ENCODE measurements at places on chromosomes 11 and 22.

GRCh38 chr11:6201481-6201880, 2.5 kb downstream of the OR52W1 start:
- no peak for DNase-seq

- DNase-seq: no peak
These were observed 315.5 kb downstream of the NTM start for GRCh38 chr11:131685906-131686305.

GRCh38 chr11:124898263-124898680, 607 bp upstream of the ROBO4 start:
- no peak for DNase-seq

GRCh38 chr11:6856871-6857270, 6.0 kb upstream of the OR10A2 start:
- DNase-seq: no peak

GRCh38 chr11:112507281-112507680, 246.6 kb upstream of the PLET1 start:
- no peak for DNase-seq

DNA sequence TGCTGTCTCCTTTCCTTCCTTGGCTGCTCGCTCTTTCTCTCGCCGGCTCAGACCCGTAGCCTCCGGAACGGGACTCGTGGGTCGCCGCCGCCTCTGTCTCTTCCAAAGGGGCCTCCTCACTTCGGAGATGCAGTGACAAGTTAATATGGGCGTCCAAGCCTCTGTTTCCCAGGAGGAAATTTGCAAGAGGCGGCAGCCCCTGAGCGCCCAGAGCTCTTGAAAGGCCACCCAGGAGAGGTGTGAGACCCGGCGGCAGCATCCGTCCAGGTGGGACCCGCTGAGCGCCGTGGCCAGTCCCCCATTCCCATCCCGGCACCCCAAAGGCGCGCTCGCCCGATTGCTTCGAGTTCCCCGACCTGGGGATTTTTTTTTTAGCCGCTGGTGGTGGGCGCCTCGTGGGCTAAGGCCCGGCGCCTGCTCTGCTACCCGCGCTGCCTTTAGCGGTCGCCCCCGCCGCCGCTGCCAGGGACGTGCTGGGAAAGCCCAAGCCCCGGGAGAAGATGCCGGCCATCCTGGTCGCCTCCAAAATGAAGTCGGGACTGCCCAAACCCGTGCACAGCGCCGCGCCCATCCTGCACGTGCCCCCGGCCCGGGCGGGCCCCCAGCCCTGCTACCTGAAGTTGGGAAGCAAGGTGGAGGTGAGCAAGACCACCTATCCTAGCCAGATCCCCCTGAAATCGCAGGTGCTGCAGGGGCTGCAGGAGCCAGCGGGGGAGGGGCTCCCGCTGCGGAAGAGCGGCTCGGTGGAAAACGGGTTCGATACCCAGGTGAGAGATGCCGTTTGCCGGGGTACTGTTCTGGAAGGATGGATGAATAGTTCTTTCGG, 772 bp downstream of the NAV2 start:
- no peak for DNase-seq

GRCh38 chr11:75570559-75571139, 8.6 kb downstream of the SERPINH1 start:
- no peak for DNase-seq

DNA sequence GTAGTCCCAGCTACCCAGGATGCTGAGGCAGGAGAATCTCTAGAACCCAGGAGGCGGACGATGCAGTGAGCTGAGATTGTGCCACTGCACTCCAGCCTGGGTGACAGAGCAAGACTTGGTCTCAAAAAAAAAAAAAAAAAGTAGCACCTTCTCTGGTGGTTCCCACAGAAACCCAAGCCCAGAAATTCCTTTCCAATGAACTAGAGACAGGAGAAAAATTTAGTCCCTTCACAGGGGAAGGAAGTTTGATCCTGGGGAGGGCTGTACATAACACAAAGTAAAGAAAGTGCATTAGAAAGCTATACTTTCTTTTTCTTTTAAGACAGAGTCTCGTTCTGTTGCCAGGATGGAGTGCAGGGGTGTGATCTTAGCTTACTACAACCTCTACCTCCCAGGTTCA, 25.5 kb upstream of the APOA1 start:
- DNase-seq: no peak

DNA sequence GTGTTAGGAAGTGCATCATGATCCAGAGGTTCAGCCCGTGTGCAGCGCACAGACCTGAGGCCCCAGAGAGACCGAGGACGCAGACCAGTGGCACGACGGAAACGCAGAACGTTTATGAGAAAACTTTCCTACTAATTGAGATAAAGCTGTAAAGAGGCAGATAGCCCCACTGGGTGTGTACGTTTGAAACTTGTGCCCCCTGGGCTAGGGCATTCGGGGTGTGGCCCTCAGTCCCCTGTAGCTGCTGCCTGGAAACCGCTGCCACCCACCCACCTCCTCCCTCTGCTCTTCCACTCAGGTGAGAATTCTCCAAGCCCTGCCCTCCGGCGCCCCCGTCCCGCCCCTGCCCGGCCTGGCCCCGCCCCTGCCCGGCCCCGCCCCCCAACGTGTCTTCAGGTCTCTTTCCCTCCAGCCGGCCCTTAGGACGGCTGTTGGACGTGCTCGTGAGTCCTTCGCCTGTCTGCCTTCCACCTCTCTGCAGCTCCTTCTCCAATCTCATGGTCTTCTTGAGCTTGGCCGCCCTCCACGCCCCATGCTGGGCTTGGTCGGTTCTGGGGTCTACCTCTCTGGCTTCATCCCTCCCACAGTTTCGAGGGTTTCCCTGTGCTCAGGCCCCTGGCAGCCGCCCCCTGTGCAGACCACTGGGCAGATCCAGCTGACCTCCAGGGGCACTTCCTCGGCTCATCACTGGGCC, 12.1 kb downstream of the MAPK8IP2 start:
- no peak for DNase-seq

GRCh38 chr22:26901198-26901816, 243.9 kb downstream of the MIAT start:
- no peak for DNase-seq

DNA sequence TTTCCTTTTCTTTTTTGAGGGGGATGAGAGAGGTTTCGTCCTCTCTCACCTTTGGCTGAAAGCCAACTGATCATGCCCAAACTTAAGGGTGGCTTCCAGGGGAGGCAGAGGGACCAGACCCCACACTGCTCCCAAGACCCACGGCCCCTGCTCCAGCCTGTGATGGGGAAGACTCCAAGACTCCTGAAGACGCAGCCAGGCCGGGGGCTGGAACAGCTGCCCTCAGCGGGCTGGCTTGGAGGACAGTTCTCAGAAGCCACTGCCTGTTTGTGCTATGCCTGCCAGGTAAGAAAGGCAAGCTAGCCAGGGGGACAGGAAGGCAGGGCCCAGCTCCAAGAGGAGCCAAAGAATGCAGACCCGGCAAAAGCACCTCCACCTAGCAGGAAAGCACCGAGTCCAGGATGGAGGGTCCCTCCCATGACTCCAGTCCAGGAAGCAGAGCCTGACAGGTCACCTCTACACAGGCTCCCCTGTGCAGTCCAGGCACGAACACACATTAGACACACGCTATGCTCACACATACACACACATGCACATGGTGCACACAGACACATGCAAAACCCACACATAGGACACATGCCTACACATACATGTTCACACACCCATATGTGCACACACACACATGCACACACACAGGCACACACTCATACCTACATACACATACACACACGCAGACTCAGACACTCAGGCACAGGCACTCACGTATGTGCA, 31.3 kb downstream of the GNB1L start:
- DNase-seq: no peak

- DNase-seq: no peak
These were observed 47.3 kb downstream of the QSER1 start for GRCh38 chr11:32939866-32940265.

DNA sequence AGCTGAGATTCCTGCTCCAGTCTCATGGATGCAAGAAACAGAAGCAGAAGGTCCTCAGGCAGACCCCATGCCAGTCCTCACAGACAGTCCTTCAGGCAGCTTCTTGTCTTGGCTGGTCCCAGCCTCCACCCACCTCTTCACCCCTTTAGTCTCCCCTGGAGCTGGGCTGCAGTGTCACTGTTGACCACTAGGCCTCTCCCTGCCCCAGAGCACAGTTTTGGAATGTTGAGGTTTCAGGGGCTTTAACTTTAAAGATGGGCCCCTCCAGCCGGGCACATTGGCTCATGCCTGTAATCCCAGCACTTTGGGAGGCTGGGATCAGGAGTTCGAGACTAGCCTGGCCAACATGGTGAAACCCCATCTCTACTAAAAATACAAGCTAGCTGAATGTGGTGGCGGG, 39.5 kb upstream of the GCAT start:
- no peak for DNase-seq

DNA sequence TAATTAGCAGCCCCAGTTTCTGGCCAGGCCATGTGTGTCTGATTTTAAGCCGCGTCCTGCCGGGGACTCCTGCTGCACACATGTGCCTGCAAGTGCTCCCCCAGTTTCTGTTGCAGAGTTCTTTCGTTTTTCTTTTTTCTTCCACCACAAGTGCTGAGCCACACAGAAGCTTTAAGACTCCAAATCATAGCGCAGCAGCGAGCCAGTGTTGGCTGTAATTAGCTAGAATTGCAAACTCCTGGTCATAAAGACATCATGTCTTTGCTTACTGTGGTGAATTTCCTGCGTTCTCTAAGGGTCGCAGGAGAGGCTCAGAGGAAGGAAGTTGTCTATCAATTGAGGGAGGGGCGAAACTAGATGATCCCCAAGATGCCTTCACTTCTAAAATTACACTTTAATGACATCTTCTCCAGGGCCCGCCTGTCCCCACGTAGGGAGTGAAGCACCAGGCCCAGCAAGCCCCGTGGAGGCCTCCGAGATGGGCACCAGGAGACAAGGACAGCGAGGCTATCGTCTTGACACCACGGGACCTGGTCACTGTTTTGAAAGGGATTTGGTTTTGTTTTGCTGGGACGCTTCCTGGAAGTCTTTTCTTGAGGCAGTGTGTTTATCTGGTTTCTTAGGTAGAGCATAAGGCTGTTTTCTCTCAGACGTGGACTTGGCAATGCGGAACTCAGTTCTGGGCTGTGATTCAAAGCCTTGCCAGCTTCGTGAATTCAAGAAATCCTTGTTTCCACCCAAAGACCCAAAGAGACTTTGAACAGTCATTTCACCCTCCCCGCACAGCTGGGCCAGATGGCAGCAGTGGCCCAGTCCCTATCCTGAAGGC, 71.8 kb downstream of the UBASH3B start:
- DNase-seq: no peak

DNA sequence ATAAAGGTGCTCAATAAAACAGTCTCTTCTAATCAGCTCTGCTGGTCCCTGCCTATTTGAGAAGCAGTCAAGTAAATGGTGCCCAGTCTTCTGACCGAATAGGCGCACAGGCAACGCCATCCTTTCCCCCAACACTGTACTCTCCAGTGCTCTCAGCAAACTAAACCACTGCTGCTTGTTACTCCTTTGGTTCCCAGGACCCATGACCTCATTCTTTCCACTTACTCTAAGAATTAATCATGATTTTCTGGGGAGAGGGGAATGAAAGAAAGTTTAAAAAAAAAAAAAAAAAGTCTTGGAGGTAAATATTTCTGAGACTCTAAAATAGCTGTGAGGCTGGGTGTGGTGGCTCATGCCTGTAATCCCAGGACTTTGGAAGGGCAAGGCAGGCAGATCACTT, 63.7 kb downstream of the SGSM3 start:
- no peak for DNase-seq

DNA sequence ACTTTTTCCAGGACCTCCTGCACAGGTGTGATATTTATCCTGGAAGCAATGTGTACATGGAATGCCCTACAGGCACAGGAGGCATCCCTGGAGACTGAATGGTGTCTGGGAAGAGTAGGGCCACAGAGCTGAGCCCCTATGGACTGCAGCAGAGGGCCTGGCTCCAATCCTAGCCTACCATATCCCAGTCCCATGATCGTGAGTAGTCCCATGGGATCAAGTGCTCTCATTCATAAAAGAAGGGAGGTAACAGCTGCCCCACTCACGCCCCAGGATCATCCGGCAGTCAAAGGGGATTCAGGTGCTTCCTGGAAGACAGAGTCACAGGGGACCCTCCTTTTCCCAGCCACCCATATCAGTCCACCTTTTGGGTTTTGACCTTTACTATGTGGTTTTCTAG, 24.0 kb downstream of the ANKK1 start:
- DNase-seq: no peak

- DNase-seq: no peak
These were observed 124.3 kb downstream of the DBX1 start for GRCh38 chr11:20035701-20036601.

DNA sequence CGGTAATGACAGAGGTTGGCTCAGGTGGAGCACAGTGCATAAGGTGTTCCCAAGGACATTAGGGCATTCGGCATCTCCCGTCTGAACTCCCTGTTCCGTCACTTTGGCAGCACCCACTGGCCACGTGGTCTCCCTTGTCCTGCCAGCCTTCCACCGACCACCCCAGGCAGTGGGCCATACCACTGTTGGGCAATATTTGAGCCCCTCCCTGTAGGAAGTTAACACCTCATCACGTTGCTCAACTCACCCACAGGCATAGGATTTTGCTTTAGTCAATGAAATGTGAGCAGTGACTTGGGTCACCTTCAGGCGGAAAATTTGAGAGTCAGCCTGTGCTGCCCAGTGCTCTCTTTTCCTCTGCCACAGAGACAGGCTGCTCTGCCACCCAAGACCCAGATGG, 44.0 kb downstream of the SERPINH1 start:
- no peak for DNase-seq
